ENCODE measurements at places on chromosomes 12 and 14. TPM values are rescaled to one million over a fixed set of nuclear protein-coding genes. Genes with fewer than 3 reads are reported as not detected.
A peak's percentile ranks its signal among the peaks of the same experiment; 100 is the strongest.

- no peak overlapping the region for H3K4me3 ChIP-seq
- H3K27me3 ChIP-seq, result no peaks in the 10 kb centered on the region
- DNase-seq, result no peak
Measured at GRCh38 chr14:78595797-78596196, 425.6 kb downstream of the NRXN3 start.

DNA sequence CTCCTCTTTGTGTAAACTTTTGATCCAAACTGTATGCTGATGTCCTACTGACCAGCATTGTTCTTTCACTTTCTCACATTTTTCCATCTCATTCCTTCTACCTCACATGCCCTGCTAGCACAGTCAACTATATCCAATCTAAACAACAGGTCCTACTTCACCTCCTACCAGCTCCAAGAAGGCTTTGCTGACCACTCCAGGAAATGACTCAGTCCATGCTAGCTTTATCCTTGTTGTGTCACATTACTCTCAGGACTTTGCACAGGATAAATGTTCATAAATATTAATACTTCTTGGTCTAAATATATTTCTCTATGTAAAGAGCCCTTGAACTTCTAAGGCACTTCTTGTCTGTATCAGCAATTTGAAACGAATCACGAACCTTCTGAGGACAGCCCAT, 64.9 kb upstream of the PCED1B start:
- no peaks in the 10 kb centered on the region for H3K4me1 ChIP-seq
- no peak for DNase-seq
- H3K4me3 ChIP-seq, result no peak overlapping the region
- no peak overlapping the region for H3K27ac ChIP-seq
- no peaks in the 10 kb centered on the region for H3K36me3 ChIP-seq
- H3K27me3 ChIP-seq, result no peaks in the 10 kb centered on the region

DNA sequence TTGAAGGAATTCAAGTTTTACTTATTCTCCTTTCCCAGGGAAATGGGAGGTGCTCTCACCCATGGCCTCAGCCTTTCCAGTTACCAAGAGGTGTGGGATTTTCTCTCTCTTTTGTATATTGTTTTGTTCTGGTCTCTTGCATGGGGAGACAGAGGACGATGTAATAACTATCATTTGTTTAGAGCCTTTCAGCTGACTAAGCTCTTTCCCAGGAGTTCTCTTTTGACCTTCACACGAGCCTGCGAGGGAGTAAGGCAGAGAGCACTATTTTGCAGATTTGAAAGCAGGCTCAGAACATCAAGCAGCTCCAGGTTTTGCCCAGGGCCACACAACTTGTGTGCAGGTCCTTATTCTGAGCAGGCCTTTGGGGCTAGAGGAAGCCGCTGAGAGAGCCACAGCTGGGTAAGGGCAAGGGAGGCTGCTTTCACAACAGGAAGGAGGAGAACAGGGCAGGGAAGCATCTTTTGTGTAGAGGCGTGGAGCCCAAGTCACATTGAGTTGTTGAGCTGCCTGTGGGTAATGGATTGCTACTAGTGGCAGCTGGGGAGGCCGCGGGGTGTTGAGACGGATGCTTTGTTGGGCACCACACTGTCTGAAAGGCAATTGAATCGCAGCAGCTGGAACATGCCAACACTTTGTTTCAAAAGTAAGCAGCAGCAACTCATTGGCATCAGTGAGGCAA, 116.2 kb downstream of the PRMT8 start:
- H3K4me3 ChIP-seq, result no peak overlapping the region
- no peak overlapping the region for H3K27ac ChIP-seq
- DNase-seq, result no peak
- no peaks in the 10 kb centered on the region for H3K27me3 ChIP-seq

DNA sequence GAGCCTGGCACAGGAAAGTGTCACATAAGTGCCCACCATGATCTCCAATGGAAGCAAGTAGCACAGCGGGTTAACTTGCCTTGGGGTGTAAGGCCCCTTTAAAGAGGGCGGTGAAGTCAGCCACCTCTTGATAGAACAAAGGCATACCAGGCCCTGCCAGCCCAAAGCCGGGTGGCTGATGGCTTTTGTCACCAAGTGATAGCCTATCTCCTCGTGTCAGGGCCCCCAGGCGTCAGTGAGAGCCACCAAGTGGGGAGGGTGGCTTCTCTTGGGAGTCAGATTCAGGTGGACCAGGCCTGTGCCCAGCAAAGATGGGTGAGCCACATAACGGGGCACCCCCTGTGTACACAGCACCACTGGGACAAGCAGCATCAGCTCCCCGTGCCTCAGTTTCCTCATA, 8.3 kb upstream of the MYL2 start:
- peaks cover 2% of the 10 kb centered on the region for H3K4me1 ChIP-seq
- no peaks in the 10 kb centered on the region for H3K36me3 ChIP-seq
- peak overlapping the region; percentile 81 for H3K27ac ChIP-seq
- H3K4me3 ChIP-seq, result no peak overlapping the region

DNA sequence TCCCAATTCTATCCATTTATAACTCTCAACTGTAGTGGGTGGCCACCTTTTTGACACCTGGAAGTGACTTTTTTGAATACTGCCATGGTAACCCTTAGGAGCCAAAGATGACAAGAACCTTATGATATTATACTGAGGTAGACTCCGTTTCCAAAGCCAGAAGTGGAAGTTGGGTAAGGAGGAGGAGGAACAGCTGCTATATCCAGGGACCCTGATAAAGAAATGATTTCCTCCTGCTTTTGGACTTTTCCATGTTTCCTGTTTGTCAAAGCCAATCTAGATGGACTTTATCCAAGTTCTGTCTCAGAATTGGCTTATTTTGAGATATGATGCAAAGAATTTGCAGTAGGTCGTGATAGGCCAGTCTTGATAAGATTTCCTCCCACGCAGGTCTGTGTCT, 14.3 kb downstream of the TRIM9 start:
- no peaks in the 10 kb centered on the region for H3K36me3 ChIP-seq
- H3K4me3 ChIP-seq, result no peak overlapping the region
- H3K27ac ChIP-seq, result no peak overlapping the region

DNA sequence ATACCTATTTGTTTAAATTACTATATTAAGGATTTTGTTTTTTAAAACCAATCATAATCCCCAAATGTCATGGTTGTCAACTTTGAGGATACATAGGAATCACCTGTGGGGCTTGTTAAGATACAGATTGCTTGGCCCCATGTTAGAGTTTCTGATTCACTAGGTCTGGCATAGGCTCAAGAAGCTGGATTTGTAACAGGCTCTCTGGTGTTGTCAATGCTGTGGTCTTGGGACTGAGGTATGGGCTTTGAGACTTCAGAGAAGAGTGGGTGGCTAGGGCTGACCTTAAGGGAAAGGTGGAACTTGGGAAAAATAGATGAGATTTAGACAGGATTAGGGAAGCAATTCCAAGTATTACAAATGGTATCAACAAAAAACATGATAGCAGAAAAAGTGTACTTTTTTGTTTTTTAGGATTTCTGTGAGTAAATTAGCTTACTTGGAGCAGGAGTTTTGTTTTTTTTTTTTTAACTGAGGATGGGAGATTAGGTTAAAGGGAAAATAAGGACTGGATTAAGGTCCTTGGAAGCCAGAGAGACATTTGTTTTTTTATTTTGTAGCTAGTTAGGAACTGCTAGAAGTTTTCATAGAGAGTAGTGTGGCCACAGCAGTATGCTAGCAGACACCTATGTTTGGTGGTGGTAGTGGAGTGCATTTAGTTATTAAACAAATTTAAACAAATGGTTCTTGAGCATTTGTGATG, 88.6 kb downstream of the RAD51B start:
- no peak overlapping the region for H3K27ac ChIP-seq
- DNase-seq, result peak; percentile 50
- H3K27me3 ChIP-seq, result no peaks in the 10 kb centered on the region
- H3K36me3 ChIP-seq, result no peaks in the 10 kb centered on the region
- no peaks in the 10 kb centered on the region for H3K4me1 ChIP-seq
- H3K4me3 ChIP-seq, result no peak overlapping the region

DNA sequence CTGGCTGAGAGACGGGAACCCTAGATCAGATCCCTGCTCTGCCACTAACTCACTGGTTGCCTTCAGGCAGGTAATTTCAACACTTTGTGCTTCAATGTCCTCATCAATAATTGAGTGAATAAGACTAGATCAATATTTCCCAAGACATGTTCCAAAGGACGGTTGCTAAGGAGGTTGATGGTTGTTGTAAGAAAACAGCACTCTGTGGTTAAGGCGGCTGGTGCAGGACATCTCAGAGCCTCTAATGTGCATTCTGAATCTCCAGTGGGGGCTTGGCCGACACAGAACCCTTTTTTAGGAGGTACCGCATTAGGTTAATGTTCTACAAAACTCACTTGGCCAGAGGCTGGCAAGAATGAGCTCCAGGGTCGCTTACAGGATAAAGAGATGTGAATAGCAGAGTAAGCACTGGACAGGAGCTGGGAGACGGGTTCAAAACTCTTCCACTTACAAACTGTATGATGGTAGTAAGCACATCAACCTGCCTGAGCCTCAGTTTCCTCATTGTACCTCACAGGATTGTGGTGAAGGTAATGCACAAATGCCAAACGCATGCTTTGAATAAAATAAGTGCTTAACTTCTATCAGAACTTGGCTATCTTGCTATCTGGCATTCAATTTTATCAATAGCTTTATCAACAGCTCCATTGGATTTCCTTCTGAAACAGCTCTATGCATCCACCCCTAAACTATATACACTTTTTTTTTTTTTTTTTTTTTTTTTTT, 136.9 kb upstream of the PARP11 start:
- H3K27me3 ChIP-seq, result no peaks in the 10 kb centered on the region
- no peak overlapping the region for H3K4me3 ChIP-seq
- H3K27ac ChIP-seq, result no peak overlapping the region
- H3K4me1 ChIP-seq, result no peaks in the 10 kb centered on the region
- no peaks in the 10 kb centered on the region for H3K36me3 ChIP-seq

DNA sequence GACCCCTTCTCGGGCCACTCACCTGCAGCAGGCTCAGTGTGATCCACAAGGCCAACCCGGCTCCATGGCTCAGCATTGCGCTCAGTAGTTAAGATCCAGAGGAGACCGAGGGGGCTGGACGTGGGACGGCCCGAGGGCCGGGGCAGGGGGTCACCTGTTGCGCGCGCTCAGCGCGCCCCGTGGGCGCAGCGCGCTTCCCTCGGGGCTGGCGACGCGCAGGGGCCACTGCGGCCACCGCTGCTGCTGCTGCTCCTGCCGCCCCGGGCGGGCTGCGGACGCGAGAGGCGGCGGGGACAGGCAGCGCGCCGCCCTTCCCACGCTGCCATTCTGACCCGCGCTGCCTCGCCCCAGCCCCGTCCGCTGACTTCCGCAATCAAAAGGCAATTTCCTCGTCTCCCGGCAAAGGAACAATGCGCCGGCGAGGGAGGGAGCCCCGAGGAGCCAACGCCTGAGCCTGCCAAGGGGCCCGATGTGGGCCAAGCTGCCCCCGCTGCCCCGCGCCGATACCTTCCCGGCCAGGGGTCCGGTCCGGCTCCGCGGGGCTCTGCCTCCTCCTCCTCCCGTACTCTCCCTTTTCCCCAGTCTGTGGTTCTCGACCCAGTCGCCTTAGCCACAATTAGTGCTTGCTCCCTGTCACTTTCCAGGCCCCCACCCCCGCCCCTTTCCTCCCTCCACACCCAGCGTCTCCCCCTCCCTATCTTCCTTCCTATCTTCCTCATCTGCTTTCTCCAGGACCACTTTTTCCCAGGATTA, 27.3 kb downstream of the PTPRB start:
- peak overlapping the region; percentile 81 for H3K27ac ChIP-seq
- H3K4me1 ChIP-seq, result no peaks in the 10 kb centered on the region
- H3K36me3 ChIP-seq, result no peaks in the 10 kb centered on the region
- peaks cover 4% of the 10 kb centered on the region for H3K27me3 ChIP-seq

- no peaks in the 10 kb centered on the region for H3K4me1 ChIP-seq
- H3K4me3 ChIP-seq, result no peak overlapping the region
- no peaks in the 10 kb centered on the region for H3K36me3 ChIP-seq
- no peak overlapping the region for H3K27ac ChIP-seq
Measured at GRCh38 chr12:18823461-18823860, 85.5 kb downstream of the CAPZA3 start.

DNA sequence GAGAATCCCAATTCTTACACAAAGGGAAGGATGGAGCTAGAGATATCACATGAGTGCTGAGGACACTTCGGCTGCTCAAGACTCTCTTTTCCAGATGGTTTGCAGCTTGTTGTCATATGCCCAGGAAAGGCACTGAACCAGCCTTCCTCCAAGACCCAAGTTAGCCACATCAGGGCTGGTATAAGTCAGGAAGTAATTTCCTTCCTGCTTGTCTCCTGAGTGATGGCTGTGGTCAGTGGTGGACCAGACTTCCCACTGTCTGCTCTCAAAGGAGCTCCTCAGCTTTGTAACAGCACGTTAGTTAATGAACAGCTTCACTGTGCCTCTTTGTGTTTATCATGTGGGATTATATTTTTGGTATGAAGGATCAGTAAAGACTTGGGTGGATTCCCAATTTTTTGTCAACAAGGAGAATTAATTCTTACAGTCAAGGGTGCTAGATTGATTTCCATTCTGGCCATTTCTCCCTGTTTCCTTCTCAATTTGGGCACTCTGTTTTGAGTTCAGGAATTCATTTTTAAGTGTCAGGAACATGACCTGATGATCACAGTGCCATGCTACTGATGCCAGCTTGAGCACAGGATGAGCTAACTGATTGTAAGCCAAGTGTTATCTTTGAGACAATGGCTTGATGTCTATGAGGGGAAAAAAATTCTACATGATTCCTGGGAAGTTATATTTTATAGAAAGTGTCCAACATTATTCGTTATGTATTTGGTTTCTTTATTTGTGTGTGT, 145.8 kb downstream of the GCH1 start:
- H3K27me3 ChIP-seq, result no peaks in the 10 kb centered on the region
- no peaks in the 10 kb centered on the region for H3K4me1 ChIP-seq
- DNase-seq, result no peak
- H3K27ac ChIP-seq, result no peak overlapping the region
- peaks cover 15% of the 10 kb centered on the region for H3K36me3 ChIP-seq
- H3K4me3 ChIP-seq, result no peak overlapping the region

Gene MFAP5
- 4.4 TPM for total RNA-seq

Gene NOVA1
- 10.0 TPM for total RNA-seq

Gene TAMALIN
- total RNA-seq, result 31.4 TPM

Gene CMA1
- total RNA-seq, result not detected

Gene MUCL1
- not detected for total RNA-seq

Gene ZNF385A
- total RNA-seq, result 7.6 TPM

Gene BAG5
- total RNA-seq, result 26.0 TPM

Gene SLC35F4
- total RNA-seq, result not detected

Gene TMEM179
- not detected for total RNA-seq

Gene LMNTD1
- total RNA-seq, result 5.3 TPM

Gene NDUFA12
- total RNA-seq, result 86.3 TPM

Gene ABCC9
- total RNA-seq, result 33.4 TPM

Gene RNASE3
- total RNA-seq, result not detected

Gene SLC38A1
- total RNA-seq, result 60.3 TPM

Gene CPNE6
- total RNA-seq, result not detected

All from lung (tissue), 17 donors.